ENCODE measurements at places on chromosomes 3 and 15. TPM values are rescaled to one million over a fixed set of nuclear protein-coding genes. Genes with fewer than 3 reads are reported as not detected.

DNA sequence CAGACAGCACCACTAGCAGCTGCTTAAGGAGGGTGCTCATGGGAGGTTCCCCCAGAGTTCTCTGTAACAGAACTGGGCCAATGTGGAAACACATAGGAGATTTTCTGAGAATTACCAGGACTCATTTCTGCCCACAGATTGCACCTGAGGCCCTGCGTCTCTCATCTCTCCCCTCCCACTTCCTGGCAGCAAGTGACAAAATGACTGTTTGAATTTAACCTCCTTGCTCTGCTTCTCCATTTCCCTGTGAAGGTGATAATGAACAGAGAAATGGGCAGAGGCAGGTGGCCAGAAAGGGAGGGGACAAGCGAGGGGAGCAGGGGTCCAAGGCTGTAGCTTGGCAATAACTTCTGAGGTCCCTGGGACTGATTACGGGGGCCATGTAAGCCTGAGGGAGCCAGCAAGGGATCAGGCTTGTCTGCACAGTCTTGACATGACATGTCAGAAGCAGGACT lies 8.0 kb downstream of the EPHB1 start:
- no peak overlapping the region for H3K27ac ChIP-seq
- H3K4me1 ChIP-seq = no peaks in the 10 kb centered on the region
- H3K4me3 ChIP-seq = no peak overlapping the region
- DNase-seq = no peak
- peaks cover under 1% of the 10 kb centered on the region for H3K27me3 ChIP-seq

DNA sequence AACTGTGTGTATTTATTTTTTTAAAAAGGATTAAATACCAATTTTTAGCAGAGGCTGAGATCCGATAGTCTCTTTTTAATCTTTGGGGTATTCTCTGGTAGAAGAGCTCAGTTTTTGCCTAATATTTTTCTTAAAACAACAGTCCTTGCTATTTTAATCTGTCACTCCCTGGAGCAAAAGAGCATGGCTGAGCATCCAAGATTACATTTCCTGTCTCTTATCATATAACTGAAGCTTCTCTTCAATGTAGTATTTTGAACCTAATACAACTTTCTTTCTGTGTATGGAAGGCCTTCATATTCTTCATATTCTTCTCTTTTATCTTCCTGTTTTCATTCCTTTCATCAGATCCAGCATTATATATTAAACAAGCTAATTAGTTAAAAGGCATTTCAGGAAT lies 293.7 kb downstream of the NSUN3 start:
- no peaks in the 10 kb centered on the region for H3K27me3 ChIP-seq
- no peak overlapping the region for H3K27ac ChIP-seq
- no peak for DNase-seq
- no peaks in the 10 kb centered on the region for H3K36me3 ChIP-seq
- H3K4me3 ChIP-seq = no peak overlapping the region

GRCh38 chr3:155065537-155065936 lies 14.6 kb upstream of the MME start:
- H3K27me3 ChIP-seq = no peaks in the 10 kb centered on the region
- H3K4me3 ChIP-seq = no peak overlapping the region
- H3K36me3 ChIP-seq = no peaks in the 10 kb centered on the region
- no peak for DNase-seq

DNA sequence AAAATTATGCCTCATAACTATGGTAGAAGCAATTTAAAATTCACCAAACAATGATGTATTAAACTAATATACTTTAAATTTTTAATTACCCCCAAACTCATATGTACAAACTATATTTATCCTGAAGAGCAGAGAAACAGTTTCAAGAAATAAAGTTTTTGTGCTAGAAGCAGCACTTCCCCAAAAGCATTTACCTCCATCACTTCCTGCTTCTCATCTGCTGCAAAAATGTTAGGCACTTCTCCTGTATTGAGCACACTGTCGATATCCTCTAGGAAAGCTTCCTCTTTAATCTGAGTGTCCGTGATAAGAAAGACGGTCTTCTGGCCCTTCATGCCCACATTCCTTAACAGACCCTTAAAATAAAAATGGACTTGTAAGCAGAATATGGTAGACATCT lies 101.5 kb upstream of the ASB14 start:
- no peaks in the 10 kb centered on the region for H3K27me3 ChIP-seq
- no peak overlapping the region for H3K27ac ChIP-seq
- no peak for DNase-seq
- no peak overlapping the region for H3K4me3 ChIP-seq

- H3K36me3 ChIP-seq = no peaks in the 10 kb centered on the region
- no peaks in the 10 kb centered on the region for H3K4me1 ChIP-seq
- H3K4me3 ChIP-seq = no peak overlapping the region
- no peaks in the 10 kb centered on the region for H3K27me3 ChIP-seq
Measured at GRCh38 chr15:31799715-31800321, 230.5 kb upstream of the CHRNA7 start.

DNA sequence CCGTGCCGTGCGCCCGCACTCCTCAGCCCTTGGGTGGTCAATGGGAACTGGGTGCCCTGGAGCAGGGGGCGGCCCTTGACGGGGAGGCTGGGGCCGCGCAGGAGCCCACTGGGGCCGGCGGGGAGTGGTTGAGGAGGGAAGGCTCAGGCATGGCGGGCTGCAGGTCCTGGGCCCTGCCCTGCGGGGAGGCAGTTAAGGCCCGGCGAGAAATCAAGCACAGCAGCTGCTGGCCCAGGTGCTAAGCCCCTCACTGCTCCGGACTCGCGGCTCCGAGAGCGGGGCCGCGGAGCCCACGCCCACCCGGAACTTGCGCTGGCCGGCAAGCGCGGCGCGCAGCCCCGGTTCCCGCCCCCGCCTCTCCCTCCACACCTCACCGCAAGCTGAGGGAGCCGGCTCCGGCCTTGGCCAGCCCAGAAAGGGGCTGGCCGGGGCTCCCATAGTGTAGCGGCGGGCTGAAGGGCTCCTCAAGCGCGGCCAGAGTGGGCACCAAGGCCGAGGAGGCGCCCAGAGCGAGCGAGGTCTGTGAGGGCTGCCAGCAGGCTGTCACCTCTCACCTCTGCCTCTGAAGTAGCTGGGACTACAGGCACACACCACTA lies 7.8 kb downstream of the GP9 start:
- DNase-seq = no peak
- no peak overlapping the region for H3K4me3 ChIP-seq
- H3K27ac ChIP-seq = peak overlapping the region; percentile 54
- no peaks in the 10 kb centered on the region for H3K27me3 ChIP-seq
- no peaks in the 10 kb centered on the region for H3K36me3 ChIP-seq
- peaks cover 2% of the 10 kb centered on the region for H3K4me1 ChIP-seq

DNA sequence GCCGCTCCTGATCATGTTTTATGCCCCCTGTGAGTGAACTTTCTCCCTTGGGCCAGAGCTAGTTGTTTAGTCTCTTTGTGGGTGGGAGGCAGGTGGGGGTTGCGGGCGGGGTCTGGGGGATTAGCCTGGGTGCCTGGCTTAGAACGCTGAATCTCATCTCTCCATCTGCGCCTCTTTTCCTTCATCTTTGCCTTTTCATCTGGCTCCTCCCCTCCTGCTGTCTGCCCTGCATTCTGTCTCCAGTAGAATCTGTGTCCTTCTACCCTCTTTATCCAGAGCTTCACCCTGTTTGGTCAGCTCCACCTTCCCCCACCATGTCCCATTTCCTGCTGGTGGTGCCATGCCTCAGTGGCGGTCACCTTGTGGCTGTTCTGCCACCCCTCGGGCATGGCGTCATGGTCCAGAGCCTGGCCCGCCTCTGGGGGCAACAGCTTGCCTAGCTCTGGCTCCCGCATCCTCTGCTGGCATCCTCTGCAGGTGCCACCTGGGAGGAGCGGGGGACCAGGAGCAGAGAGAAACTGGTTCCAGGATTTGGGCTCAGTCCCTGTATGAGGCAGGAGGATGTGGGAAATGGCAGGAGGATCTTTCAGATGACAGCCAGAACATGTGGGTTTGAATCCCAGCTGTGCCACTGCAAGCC lies 44.3 kb downstream of the PDIA5 start:
- peaks cover 3% of the 10 kb centered on the region for H3K36me3 ChIP-seq
- no peaks in the 10 kb centered on the region for H3K4me1 ChIP-seq
- no peak overlapping the region for H3K27ac ChIP-seq
- DNase-seq = no peak
- H3K4me3 ChIP-seq = no peak overlapping the region
- no peaks in the 10 kb centered on the region for H3K27me3 ChIP-seq

CHRFAM7A gene
- total RNA-seq = 16.4 TPM

DYNLT2B gene
- 6.5 TPM for total RNA-seq

DUOXA1 gene
- 17.6 TPM for total RNA-seq

ILDR1 gene
- total RNA-seq = 8.0 TPM

ZNF662 gene
- total RNA-seq = 8.6 TPM

BTBD1 gene
- total RNA-seq = 71.3 TPM

SI gene
- 0.40 TPM for total RNA-seq

Data from prostate gland (tissue), 2 donors.